ENCODE measurements at places on chromosomes 5 and 9.

DNA sequence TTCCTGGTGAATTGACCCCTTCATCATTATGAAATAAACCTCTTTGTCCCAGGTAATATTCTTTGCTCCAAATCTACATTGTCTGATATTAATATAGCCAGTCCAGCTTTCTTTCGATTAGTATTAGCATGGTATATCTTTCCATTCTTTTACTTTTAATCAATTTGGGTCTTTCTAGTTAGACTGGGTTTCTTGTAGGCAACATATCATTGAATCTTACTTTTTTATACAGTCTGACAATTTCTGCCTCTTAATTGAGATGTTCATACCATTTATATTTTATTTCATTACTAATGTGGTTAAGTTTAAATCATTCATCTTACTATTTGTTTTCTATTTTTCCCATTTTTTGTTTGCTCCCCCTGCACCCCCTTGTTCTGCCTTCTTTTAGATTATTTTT is 61.7 kb upstream of the LIFR start:
- DNase-seq = no peak

DNA sequence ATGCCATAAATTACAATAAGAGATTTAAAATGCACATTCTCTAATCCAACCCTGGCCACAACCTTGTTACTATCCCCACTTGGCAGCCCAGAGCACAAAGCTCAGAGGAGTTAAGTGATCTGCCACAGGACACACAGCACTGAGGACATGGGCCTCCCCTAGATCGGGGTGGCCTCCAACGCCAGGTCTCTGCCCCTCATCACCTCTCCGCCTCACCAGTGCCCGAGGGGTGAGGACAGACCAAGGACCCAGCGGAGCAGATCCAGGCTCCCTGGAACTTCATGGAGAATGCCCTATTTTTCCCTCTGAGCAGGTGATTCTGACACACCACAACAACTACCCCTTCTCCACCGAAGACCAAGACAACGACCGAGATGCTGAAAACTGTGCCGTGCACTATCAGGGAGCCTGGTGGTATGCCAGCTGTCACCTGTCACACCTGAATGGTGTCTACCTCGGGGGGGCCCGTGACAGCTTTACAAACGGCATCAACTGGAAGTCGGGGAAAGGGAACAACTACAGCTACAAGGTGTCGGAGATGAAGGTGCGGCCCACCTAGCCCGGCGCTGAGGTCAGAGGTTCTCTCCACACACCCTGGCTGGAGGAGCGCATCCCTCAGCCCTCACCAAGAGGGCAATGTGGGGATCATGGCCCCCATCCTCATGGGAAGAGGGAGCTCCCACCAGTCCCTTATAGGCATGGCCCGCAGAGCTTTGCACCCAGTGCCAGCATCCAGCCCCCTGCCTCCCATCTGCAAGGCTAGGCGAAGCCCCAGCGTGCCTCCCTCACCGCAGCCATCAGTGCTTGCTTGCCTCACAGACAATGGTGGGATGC is 12.5 kb upstream of the FCN2 start:
- no peak for DNase-seq

DNA sequence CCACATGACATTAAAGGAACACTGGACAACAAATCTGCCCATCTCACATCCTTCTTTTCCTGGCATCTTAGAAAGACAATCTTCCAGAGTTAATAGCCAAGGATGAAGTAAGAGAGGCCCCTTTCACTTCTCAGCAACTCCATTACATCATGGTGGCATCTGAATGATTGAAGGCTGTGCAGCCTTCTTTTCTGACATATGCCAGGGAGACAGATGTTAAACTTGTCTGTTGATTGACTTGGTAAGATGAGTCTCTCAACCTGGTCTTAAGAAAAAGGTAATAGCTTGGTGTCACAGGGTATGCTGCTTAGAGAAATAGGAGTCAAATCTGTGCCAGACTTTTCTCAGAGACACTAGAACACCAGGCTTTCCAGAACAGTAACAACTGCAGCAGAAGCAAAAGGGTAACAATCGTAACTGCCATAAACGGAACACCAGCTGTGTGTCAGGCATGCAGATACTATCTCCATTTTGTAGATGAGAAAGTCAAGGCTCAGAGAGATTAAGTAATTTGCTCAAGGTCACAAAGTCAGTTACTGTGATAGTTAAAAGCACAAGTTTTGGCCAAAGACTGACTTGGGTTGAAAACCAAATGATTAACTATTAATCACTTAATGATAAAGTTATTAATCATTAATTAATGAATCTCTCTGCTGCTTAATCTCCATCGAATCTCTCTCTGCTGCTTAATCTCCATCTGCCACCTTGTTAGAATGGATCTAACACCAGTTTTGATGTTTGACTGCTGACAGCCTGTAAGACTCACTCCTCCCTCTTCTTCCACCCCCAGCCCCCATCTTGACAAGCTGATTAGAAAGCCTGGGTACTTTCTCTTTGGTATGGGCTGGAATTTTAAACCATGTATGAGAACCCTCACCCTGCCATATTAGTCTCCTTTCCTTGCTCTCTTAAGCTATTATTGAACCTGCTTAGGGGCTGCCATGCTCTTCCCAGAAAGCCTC is 353.5 kb downstream of the ENC1 start:
- no peak for DNase-seq

GRCh38 chr5:177367981-177368868 is 10.5 kb downstream of the RGS14 start:
- DNase-seq = no peak
